Spinal cord (tissue), 10 donors: ENCODE measurements at places on chromosomes 7 and 10. TPM values are rescaled to one million over a fixed set of nuclear protein-coding genes. Genes with fewer than 3 reads are reported as not detected.

DNA sequence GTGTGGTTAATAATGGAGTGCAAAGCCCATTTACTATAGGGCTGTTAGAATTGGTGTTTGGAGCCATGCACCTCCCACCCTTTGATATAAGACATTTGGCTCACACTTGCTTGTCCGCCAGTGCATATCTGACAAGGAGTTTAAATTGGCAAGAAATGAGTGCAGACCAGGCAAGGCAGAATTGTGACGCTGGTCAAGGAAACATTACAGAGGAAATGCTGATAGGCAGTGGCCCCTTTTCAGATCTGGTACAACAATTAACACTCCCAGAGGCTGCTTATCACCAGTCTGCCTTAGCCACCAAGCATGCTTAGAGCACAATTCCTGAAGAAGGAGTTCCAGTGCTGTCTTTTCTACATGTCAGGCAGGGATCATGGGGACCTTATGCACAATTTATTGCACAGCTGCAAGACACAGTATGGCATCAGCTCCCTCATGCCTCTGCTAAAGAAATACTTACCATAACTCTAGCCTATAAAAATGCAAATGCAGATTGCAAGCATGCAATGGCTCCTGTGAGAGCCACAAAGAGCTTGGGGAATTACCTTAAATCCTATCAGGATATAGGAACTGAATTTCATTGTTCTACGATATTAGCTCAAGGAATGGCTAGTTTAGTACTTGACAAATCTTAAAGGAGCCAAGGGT, 35.2 kb downstream of the OR13A1 start:
- no peak for DNase-seq

DNA sequence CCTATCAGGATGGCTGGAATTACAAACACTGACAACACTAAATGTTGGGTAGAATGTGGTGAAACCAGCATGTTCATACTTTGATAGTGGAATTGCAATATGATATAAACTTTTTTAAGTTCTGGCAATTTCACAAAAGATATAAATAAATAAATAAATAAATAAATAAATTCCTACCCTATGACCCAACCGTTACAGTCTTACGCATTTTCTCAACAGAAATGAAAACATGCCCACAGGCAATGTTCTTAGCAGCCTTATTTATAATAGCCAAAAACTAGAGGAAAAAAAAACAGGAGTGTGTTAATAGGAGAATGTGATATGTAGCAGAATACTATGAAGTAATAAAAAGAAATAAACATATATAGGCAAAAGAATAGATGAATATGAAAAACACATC, 318.9 kb downstream of the IPMK start:
- DNase-seq = no peak

- no peak for DNase-seq
Observed at GRCh38 chr10:22570733-22571430, 143.5 kb downstream of the PIP4K2A start.

DNA sequence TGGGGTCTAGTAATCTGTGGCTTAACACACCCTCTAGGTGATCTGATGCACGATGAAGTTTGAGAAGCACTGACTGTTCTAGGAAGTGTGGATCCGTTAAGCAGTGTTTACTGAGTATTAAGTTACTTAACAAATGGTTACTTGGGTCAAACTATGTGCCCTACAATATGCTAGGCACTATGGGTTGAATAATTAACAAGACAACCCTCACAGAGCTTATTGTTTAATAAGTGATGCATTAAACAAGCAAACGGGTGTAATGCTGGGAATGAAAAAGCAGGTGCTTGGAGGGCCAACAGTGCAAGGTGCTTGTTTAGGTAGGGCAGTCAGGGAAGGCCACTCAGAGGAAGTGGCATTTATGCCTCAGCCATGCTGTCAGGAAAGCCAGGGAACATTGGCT, 378.0 kb upstream of the PODXL start:
- no peak for DNase-seq

The FFAR4 gene
- total RNA-seq = 0.30 TPM

The VCL gene
- 106 TPM for total RNA-seq

DNA sequence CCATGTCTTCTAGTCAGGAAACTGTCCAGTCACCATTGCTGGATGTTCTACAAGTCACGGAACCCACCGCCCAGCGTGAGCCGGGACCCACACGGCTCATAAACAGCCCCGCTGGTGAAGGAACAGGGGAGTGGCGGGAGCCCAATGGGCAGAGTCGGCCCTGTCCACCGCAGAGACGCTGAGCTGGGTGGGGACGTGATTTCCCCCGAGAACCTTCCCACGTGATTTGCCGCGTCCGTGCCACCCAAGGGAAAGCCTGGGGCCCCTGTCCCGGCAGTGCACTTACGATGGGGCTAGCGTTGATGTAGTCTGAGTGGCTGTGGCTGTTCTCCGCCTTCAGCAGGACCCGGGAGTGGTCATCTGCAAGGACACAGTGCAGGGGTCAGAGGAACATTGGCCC, 266.9 kb downstream of the DNAJB6 start:
- DNase-seq = no peak

The NPVF gene
- not detected for total RNA-seq

DNA sequence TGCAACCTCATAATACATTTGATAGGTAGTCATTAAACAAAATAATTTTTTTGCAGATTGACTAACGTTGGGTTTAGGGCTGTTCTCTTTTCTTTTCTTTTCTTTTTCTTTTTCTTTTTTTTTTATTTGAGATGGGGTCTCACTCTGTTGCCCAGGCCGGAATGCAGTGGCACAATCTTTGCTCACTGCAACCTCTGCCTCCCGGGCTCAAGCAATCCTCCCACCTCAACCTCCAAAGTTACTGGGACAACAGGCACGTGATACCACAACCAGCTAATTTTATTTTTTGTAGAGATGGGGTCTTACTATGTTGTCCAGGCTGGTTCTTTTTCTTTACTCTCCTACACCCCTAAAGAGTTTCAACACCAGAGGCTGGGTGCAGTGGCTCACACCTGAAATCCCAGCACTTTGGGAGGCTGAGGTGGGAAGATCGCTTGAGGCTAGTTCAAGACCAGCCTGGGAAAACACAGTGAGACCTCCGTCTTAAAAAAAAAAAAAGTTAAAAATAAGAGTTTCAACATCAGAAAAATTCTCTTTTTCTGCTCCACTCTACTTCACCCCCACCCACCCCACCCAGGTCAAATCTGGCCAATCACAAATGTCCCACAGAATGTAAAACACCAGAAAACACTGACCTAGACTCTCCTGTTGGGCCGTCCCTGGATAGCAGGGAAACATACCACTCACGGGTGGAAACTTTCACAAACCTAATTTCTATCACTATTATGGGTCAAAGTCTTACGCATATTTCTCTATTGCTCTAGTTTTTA, 3.0 kb downstream of the HIP1 start:
- DNase-seq = no peak

- no peak for DNase-seq
Observed at GRCh38 chr10:125159932-125160855, at the start of gene CTBP2. Gene CTBP2 (minus strand): TSS chr10:125160563.

The SMKR1 gene
- total RNA-seq = 2.4 TPM

GRCh38 chr7:116431787-116432526, 67.6 kb upstream of the CAV2 start:
- DNase-seq = no peak

- peak; percentile 9 for DNase-seq
Observed at GRCh38 chr10:5293691-5294550, 70.8 kb upstream of the UCN3 start.

DNA sequence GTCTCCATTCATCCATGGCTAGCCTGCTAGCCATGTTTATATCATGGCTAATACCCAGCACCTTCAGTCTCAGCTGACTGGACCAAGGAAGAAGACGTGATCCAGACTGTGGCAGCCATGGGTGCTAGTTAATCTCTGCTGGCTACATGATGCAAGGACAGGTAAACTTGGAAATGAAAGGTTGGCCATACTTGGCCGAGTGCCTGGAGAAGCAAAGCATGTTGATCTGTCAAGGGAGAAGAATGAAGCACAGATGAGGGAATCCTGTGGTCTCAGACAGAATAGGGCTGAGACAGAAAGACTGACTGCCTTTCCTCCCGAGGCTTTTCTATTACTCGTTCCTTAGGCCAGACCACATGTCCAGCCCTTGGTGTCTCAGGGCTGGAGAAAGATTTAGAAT, 41.1 kb downstream of the CPVL start:
- DNase-seq = no peak

DNA sequence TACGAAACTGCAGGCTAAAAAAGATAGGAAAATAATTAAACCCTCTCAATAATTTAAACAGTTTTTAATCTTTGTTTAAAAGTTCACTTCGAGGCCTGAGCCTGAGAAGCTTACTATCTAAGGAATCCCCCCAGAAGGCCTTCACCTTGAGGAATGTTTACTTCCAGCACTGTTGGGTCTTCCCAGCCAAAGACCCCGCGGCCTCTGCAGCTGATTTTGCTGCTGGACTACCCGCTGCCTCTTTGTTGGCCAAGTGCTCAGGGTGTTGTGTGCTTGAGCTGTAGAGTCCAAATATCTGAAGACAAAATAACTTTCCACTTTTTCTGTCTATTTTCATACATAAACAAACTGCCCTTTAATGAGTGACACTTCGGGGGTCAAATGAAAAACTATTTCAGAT, 292.7 kb downstream of the GLRX3 start:
- no peak for DNase-seq

DNA sequence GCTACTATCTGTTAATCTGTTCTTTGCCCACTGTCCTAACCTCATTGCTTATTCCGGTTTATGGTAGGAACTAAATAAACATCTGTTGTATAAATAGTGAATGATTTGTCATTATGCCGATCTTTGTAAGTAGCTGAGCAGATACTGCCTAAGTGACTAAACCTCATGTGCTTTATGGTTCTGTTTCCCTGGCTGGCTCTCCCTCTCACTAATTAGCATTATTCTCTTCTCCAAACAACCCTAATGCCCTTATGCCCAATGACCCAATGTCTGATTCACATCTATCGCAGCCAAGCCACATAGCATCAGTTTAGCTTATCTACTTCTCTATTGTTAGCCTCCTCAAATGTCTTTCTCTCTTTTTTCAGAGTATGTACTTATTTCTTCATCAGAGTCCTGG, 462.3 kb upstream of the POT1 start:
- peak; percentile 56 for DNase-seq

The ZWINT gene
- total RNA-seq = 13.8 TPM

GRCh38 chr7:90216771-90217170, 5.2 kb downstream of the STEAP2 start:
- DNase-seq = no peak

- no peak for DNase-seq
Observed at GRCh38 chr7:44068054-44068453, 2.7 kb upstream of the PGAM2 start.

DNA sequence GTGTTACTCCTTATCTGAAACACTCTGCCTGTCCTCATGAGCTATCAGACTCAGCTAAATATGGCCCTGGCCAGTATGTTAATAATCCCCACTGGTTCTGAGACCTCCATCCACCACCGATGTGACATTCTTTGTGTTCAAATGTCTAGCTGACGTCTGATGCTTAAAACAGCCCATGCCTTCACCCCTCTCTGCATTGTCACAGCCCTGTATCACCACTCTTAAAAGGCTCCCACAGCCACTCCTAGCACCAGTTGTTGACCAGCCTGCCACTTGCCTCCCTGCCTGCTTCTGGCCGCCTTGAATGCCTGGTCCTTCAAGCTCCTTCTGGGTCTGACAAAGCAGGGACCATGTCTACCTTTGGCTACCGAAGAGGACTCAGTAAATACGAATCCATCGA, at the start of gene LMOD2:
Gene LMOD2, plus strand, starts transcription at position 253 of the 400 bp plus-strand sequence. Its CDS starts 98 bp downstream, at position 351.
- no peak for DNase-seq

The STEAP2 gene
- total RNA-seq = 16.3 TPM

- DNase-seq = peak; percentile 49
Observed at GRCh38 chr7:117217106-117218035, 105.5 kb downstream of the WNT2 start.
